ENCODE measurements at places on chromosomes 4 and X.

GRCh38 chr4:40918330-40918729 is 168.6 kb downstream of the NSUN7 start:
- DNase-seq, result no peak

DNA sequence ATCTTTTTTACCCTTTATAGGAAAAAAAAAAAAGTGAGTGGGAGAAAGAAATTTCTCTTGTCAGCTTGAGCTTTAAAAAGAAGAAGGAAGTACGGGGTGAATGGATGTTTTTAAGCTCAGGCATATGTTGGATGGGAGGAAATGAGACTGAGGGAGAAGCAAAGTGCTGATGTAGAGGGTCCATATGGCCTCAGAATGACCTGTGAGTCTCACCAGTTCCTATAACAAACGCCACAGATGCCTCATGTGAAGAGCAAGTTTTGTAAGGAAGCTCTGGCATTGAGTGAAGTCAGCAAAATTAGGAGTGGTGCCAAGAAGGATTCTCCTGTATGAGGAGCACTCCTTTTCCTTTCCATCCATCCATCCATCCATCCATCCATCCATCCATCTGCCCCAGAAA is 214.6 kb downstream of the PTTG2 start:
- no peak for DNase-seq

GRCh38 chr4:14138106-14138505 is 510.6 kb upstream of the BOD1L1 start:
- no peak for DNase-seq

DNA sequence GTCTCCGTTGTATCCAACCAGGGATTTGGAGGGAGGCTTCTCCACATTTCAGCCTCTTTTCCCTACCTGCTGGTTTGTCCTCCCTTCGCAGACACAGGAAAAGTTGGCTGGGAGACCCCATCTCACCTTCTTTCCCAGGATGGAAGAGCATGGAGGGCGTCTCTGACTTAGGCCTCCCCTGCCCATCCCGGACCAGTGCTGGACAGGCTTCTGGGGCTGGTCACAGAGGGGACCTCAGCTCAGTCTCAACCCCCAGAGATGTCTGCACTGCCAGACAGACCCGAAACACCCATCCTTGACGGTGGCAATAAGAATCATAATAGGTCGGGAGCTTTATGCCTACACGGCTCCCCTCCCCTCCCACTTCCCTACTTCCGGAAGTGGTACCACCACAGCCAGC is 1.6 kb downstream of the WFS1 start:
- DNase-seq, result no peak
